ENCODE measurements at places on chromosomes 16 and 17.
A peak's percentile ranks its signal among the peaks of the same experiment; 100 is the strongest.

DNA sequence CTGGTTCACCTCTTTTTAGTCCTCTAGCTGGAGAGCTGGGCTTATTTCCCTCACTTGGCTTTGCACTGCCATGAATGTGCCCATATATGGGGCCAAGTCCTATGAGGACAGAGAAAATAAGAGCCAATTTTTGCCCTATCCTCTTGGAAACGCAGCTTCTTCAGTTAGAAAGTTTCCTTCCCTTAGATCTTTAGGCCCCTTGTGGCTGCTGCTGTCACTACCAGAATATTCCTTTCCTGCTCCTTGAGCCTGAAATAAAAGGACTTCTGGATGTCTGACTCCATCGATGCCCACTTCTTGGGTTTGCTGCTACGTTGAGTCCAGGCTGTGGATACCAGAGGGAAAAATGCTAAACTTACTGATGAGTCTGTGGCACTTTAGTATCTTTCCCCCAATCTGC, 487.1 kb downstream of the GRIN2A start:
- no peak for DNase-seq

DNA sequence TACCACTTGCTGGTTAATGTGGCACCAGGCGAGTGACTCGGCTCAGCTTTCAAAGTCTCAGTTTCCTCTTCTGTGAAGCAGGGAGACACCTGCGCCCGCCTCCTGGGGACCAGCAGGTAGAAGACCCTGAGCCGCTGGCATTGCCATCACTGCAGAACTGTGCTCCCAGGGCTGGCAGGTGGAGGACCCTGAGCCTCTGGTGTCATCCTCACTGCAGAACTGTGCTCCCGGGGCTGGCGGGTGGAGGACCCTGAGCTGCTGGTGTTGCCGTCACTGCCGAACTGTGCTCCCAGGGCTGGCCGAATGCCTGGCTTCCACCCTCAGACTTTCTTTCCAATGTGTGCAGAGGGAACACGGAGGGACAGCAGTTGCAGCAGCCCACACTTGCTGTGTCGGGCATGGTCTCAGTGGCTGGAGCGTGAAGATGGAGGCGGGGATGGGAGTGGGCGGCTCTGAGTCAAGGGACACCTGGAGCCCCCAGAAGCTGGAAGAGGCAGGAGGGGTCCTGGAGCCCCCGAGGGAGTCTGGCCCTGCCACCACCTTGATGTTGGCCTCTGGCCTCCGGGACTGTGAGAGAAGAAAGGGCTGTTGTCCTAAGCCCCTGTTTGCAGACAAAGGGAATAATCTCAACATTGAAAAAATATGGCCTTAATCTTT, 75.8 kb upstream of the METTL9 start:
- DNase-seq: no peak

DNA sequence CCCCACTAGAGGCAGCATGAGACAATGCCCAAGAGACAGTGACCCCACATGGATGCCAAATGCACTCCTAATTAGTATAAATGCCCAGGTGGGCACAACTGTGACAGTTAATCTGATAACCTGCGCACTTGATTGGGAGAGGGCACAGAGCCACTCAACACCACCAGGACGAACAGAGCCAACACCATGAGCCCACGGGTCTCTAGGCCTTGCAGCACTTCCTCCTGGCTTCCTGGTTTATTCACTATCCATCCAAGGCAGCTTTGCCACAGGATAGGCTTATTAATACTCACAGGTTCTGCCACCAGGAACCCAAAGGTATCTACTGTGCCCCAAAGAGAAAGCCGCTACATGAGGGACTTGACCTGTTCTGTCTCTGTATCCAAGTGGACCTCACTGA, 14.9 kb downstream of the AXIN2 start:
- DNase-seq: no peak

- DNase-seq: peak; percentile 76
Observed at GRCh38 chr17:3827124-3827773, 18.8 kb downstream of the NCBP3 start.

DNA sequence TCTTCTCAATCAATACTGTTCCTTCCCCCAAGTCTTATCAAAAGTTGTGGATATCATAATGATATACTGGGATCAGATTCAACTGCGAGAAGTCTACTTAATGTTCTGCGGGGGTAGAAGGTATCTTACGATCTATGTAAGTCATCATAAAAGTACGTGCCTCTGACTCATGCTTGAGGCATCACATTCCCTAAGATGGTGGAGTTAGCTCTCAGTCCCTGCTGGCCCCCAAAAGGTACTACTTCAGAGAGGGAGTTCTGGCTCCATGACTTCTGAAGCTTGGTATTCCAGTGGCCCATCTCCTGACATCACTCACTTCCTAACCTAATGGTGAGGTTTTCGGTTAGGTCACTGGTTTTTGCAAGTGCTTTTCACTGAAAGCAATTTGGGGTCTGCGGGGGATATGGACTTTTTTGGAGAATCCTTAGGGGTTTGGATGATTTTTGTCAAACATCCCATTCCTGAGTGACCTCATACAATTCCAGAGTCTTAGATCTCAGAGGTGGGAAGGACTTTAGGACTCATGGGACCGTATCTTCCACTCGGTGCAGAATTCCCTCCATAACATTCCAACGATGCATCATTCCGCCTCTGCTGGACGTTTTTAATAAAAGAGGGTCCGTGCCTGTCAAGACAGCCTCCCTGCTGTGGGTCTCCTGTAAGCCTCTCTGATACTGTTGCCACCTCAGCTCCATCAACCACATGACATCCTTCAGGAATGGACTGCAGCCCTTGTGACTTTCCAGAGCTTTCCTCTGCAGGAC, 74.3 kb downstream of the DYNLRB2 start:
- peak; percentile 95 for DNase-seq

DNA sequence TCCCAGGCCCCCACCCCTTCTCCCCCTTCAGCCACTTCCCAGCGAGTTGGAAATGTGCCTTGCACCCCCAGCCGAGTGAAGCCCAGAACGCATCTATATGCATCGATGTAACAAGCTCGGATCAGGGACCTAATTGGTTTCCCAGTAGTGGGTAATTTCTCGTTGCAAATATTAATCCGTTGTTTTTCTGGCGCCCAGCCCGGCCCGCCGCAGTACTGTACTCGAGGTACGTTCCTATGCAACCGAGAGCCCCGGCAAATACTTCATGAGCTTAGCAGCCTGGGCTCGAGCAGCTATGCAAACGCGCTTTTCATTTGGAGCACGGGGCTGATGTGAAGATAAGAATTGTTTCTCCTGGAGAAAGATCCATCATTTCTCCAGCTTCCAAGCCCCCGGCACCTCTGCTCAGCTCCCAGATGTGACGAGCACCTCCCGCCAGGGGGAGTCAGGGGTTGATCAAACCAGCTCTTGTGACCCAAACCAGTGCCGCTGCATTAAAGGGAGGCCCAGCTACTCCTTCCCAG, 229.8 kb downstream of the KATNIP start:
- no peak for DNase-seq

DNA sequence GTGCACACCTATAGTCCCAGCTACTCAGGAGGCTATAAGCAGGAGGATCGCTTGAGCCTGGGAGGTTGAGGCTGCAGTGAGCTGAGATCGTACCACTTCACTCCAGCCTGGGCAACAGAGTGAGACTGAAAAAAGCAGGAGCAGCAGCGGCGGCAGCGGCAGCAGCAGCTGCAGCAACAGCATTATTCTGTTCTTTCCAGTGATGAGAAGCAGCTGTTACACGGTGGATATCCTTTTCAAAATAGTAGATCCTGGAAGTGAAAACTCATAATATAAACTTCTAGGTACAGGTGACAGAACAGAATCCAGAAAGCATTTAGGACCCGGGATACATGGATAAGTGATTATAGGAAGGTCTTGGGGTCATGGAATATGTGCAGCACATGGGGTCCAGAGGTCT, 17.8 kb upstream of the HNF1B start:
- DNase-seq: no peak

- DNase-seq: no peak
Observed at GRCh38 chr17:74678541-74678940, 34.2 kb downstream of the CD300LF start.

- DNase-seq: no peak
Observed at GRCh38 chr17:32878211-32878610, 1.3 kb upstream of the MYO1D start.

DNA sequence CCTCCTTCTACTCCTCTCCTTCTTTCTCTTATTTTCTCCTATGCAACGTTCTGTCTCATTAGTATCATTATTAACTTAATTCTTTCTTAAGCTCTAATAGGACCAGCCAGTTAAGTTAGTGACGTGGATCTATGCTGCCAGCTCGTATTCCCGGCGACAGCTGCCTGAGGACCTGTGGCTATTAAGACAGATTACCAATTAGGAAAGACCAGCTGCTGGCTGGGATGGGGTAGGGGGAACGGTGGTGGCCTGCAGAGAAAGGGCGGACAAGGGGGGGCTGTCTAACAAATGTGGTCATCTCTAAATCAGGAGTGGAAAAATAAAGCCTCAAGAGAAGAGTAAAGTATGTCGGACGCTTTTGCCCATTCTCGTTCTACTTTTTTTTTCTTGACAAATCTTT, 770 bp upstream of the MYH3 start:
- no peak for DNase-seq

- DNase-seq: no peak
Observed at GRCh38 chr16:57656342-57656955, 11.7 kb upstream of the ADGRG3 start.

- DNase-seq: no peak
Observed at GRCh38 chr16:77085981-77086380, 105.0 kb upstream of the MON1B start.

GRCh38 chr17:66635386-66636045, 199.4 kb upstream of the CACNG5 start:
- no peak for DNase-seq

- no peak for DNase-seq
Observed at GRCh38 chr17:62126292-62126691, 61.2 kb upstream of the MED13 start.

- no peak for DNase-seq
Observed at GRCh38 chr17:78433013-78433727, 54.7 kb downstream of the PGS1 start.

DNA sequence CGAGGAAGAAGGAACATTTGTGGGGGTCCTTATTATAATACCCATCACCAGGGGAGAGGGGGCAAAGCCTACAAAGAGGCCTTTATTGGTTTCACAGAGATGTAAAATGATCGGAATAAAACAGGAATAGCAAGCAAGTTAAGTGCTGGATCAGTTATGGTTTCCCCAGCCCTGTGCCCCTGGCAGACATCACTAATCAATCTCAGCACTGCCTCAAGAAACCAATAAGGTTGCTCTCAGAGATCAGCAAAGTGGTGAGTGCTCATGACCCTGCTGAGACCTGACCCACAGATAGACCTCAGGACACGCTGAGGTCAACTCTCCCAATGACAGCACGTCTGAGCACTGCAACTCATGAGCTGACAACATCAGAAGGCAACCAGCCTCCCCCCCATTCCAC, 66.3 kb downstream of the ZNF423 start:
- no peak for DNase-seq

DNA sequence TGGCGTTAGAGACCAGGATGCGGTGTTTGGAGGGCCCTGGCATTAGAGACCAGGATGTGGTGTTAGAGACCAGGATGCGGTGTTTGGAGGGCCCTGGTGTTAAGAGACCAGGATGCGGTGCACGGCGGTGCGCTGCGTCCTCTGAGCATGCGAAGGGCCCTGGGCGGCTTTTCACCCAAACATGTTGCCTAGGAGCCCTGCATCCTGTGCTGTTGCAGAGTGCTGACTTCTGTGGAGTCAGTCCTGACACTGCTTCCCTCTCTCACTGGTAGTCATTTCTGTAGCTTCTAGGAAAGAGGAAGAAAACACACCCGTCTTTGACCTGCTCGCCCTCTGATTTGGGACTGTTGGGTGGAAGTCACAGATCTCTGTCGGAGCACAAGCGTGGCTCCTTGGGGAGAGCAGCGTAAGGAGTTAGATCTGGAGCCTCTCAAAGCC, 141.2 kb downstream of the LAT start:
- no peak for DNase-seq

DNA sequence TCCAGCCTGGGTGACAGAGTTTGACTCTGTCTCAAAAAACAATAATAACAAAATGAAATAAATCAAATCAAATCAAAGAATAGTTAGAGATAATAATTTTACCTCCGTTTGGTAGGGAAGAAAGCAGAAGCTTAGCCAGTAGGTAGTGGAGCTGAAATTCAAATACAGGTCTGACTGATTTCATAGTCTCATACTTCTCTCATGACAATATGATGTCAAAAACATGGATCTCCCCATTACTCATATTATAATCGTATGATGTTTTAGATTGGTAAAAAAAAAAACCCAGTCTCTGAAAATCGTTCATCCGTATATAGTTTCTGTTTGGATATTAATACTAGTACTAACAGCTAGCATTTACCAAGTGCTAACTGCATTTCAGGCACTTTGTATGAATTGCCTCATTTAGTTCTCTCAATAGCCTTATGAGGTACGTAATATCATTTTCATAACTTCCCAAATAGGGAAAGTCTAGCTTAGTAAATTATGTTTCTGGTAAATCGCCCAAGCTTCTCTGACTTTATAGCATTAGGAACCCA, 48.7 kb downstream of the CDH8 start:
- DNase-seq: no peak

- DNase-seq: no peak
Observed at GRCh38 chr16:86573215-86573614, 5.1 kb upstream of the FOXL1 start.

DNA sequence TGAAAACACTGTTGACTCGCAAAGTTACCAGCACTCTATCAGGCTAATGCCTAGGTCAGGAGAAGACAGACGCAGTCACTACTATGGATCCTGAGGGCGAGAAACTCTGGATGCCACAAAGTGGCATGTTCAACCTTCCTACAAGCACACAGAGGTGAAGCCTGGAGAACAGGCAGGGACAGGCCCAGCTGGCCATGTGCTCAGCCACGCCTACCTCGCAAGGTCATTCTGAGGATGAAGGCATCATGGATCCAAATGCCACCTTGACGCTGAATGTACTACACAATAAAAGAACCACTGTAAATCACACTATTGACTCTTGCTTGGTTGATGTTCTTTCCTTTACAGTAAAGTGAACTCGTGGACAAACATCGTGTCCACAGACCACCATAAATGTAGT, 85.8 kb downstream of the ANKRD11 start:
- DNase-seq: no peak

DNA sequence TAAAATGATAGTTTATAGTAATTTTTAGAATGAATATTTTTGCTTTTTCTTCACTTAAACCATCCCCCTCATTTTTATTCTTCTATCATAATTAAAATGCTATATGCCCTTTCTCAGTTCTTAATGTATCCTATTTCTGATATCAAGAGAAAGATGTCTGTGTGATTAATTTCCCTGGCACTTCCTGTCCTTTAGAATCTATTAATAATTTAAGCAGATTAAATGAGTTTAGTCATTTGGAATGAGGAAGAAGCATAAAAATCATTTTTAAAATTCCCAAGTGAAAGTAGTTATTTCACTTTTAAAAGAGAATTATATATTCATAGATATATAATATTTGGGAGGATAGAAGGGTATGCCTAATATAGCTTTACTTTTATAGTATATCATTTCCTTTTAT, 27.8 kb upstream of the CDR2 start:
- DNase-seq: no peak
